Epithelial cell of proximal tubule (primary cell): ENCODE measurements at places on chromosomes 13 and 19.

DNA sequence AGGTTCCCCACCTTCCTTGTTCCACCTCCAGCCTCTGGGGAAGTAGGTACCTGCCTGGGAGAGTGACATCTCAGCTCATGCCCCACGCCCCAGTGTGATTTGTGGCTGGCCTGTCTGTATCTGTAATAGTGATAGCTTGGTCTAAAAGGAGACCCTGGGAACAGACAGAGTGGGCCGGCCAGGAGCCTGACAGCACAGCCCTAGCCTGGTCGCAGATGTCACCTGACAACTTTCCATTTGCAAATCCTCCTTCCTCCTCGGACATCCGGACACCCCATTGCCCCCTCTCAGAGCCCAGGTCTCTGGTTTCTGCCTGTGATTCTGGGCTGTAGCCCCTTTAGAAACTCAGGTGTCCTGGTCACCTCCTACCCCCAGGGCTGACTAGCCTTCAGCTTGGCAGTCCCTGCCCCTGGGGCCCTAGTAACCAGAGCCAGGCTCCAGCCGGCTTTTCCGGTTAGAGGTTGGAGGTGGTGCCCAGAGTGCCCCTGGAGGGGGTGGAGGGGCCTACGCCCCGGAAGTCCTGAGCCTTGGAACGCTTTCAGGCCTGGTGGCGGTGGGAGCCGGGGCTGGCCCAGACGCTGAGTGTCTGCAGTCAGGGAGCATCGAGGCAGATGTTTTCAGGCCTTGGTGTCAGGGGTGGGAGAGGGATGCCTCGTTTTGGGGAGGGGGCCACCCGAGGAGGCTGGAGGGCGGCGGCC lies 6.5 kb downstream of the LRRC8E start:
- no peak for DNase-seq

GRCh38 chr13:24784319-24784718 lies 20.4 kb downstream of the RNF17 start:
- DNase-seq = no peak

- DNase-seq = no peak
Observed at GRCh38 chr19:19409205-19409604, 3.7 kb downstream of the GATAD2A start.

DNA sequence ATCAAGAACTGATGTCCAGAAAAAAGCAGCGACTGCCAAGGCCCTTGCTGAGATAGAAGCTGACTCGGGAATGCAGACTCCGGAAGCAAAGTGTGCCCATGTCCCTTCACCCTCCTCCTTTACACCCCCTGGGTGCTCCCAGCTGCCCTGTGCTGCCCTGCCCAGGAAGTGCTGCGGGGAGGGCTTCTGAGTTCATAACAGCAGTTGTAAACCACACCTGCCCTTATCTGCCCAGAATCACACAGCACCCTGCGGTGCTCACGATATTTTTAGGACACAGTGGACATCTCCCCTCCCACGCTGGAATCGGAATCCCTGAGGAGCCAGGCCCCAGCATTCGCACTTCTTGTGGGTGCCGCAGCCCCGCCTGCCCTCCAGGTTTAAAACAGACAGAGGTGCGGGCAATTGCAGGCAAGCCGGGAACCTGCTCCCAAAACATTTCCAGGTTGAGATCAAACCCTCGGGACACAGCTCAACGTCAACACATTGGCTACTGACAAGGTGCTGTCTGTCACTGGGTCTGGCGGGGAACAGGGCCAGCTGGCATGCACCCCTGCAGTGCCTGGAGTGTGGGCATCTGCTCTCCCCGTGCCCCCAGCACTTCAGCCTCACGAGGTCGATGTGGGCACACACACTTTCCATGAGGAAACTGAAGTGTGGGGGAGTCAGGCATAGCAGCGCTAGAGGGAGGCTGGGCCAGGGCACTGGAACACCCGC lies 36.8 kb downstream of the RAB20 start:
- DNase-seq = no peak

- DNase-seq = no peak
Observed at GRCh38 chr13:41458187-41458760, 924 bp downstream of the RGCC start.

DNA sequence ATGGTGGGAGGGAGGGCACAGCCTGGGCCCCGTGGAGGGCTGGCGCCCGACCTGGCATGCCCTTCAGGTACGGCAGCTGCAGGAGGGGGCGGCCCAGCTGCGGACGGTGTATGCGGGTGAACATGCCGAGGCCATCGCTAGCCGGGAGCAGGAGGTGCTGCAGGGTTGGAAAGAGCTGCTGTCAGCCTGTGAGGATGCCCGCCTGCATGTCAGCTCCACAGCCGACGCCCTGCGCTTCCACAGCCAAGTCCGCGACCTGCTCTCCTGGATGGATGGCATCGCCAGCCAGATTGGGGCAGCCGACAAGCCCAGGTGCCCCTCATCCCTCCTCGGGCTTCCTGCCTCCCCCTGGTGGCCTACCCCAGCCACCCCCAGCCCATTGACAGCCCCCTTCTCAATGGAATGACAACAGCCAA lies 16.6 kb upstream of the SHKBP1 start:
- DNase-seq = no peak

GRCh38 chr19:23699521-23699860 lies 12.5 kb upstream of the ZNF675 start:
- DNase-seq = no peak

DNA sequence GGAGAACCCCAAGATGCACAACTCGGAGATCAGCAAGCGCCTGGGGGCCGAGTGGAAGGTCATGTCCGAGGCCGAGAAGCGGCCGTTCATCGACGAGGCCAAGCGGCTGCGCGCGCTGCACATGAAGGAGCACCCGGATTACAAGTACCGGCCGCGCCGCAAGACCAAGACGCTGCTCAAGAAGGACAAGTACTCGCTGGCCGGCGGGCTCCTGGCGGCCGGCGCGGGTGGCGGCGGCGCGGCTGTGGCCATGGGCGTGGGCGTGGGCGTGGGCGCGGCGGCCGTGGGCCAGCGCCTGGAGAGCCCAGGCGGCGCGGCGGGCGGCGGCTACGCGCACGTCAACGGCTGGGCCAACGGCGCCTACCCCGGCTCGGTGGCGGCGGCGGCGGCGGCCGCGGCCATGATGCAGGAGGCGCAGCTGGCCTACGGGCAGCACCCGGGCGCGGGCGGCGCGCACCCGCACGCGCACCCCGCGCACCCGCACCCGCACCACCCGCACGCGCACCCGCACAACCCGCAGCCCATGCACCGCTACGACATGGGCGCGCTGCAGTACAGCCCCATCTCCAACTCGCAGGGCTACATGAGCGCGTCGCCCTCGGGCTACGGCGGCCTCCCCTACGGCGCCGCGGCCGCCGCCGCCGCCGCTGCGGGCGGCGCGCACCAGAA lies 1.1 kb downstream of the SOX1 start:
- no peak for DNase-seq

DNA sequence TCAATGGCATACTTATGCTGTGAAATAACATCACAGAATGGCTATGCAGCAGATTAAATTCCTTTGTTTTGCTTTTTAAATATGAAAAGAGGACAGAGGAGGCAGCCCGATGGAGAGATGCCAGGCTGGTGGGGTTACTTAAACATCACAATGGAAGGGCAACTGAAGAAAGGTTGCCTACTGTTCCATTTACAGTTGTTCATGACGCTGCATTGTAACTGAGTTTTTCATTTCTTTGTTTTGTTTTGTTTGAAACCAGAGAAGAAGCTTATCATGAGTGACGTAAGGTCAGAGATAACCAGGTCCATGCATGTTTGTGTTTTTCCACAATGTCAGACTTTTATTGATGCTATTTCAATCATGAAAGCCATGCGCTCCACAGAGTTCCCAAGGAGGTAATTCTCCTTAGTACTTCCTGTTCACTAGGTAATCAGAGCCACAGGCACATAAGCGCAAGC lies 273.8 kb downstream of the LHFPL6 start:
- DNase-seq = no peak

- DNase-seq = no peak
Observed at GRCh38 chr19:8965887-8966286, 44.3 kb downstream of the MUC16 start.

GRCh38 chr19:5077209-5077515 lies 108.2 kb downstream of the KDM4B start:
- DNase-seq = no peak

GRCh38 chr13:114019367-114019766 lies 45.5 kb upstream of the C13orf46 start:
- no peak for DNase-seq

DNA sequence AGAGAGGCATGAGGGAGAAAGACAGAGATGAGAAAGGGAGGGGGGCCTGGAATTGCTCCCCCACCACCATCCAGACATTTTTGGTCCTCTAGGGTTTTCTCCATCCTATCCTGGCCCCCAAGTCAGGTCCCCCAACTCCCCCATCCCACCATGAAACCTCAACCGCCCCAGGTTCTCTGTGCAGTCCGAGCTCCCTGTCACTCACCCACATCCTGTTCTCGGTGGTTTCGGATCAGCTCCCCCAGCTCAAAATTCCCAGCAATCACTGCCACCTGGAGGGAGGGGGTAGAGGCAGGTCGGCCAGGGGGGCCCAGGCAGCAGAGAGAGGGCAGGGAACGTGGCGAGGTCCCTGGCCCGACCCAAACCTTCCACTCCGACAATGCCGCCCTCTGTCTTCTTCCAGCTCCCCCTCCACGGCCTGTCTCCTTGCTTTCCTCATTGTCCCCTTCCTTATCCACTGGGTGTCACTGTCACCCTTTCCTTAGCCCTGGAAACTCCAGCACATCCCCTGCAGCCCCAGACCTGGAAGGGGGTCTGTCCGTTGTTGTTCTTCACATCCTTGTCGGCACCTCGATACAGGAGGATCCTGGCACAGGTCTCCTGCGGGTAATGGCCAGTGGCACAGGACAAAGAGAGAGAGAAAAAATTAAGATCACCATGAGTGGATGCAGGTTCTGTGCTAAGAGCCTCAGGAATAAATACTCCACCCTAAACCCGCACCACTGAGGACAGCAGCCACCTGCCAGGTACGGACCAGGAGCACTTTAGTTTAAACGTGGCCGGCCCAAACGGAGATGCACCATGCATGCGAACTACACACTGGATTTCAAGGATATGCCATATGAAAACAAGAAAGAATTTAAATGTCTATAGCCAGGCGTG lies 15.4 kb downstream of the SHANK1 start:
- no peak for DNase-seq

DNA sequence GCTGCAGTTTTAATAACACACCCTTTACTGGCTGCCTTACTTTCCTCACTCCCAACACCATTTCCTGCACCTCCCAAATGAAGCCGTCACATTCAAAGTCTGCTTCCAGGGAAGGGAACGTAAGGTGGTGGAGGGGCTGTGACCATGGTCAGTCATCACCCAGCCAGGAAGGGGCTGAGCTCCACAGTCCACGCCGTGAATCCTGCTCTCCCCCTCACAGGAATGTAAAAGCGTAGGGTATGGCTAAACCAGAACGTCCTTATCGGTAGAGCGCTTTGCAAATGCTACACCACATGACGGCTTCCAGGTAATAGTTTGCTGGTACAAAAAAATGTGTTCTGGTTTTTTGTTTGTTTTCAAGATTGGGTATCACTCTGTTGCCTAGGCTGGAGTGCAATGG lies 7.0 kb downstream of the NUMBL start:
- DNase-seq = no peak

DNA sequence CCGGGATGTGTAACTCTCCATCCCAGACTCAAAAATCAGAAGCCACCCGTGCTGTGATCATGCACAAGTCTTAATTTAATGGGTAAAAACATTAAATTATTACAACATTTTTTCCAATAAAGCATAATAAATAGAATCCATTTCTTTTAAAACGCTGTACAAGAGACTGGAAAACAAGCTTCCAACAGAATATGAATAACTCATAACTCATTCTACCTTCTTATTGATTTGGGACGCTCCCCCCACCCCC lies 523 bp upstream of the KRI1 start:
- DNase-seq = no peak

DNA sequence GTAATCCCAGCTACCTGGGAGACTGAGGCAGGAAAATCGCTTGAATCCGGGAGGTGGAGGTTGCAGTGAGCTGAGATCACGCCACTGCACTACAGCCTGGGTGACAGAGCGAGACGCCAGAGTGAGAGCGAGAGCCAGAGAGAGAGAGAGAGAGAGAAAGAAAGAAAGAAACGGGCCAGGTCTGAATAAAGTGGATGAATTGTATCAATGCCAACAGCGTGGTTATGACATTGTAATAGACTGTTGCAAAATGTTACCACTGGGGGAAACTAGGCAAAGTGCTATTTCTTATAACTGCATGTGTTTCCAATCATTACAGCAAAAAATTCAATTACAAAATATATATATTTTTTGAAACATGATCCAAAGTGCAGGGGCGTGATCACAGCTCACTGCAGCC lies 11.8 kb upstream of the BTBD2 start:
- DNase-seq = no peak

GRCh38 chr19:14113762-14114414 lies 3.7 kb downstream of the PRKACA start:
- DNase-seq = no peak

DNA sequence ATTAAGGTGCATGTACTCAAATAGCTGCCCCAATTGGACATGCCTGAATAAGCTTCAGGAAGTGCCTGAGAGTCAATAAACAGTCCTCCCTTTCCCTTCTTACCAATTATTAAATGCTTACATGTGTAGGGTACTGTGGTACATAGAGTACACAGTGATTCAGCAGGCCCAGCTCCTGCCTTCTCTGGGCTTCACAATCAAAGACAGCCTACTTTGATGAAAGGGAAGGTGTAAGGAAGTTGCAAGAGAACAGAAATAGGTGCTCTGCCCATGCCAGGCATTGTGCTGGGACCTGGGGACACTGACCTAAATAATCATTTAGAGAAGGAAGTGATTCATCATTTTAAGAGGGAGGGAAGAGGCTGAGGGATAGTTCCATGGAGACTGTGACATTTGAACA lies 17.2 kb downstream of the FRY start:
- no peak for DNase-seq

- DNase-seq = no peak
Observed at GRCh38 chr19:22026687-22027086, 15.9 kb upstream of the ZNF208 start.

GRCh38 chr19:3614858-3615505 lies 8.3 kb upstream of the TBXA2R start:
- no peak for DNase-seq

GRCh38 chr13:69094485-69094884 lies 1013.1 kb upstream of the ATXN8OS start:
- no peak for DNase-seq
